ENCODE measurements at places on chromosomes 6 and 20.

- DNase-seq = no peak
Observed at GRCh38 chr20:4329232-4329631, 313.9 kb upstream of the RNF24 start.

GRCh38 chr6:161268531-161269210, 5.2 kb downstream of the AGPAT4 start:
- no peak for DNase-seq

GRCh38 chr6:108598305-108598863, 37.7 kb downstream of the FOXO3 start:
- no peak for DNase-seq

- DNase-seq = no peak
Observed at GRCh38 chr6:90233994-90234393, 62.6 kb downstream of the BACH2 start.

DNA sequence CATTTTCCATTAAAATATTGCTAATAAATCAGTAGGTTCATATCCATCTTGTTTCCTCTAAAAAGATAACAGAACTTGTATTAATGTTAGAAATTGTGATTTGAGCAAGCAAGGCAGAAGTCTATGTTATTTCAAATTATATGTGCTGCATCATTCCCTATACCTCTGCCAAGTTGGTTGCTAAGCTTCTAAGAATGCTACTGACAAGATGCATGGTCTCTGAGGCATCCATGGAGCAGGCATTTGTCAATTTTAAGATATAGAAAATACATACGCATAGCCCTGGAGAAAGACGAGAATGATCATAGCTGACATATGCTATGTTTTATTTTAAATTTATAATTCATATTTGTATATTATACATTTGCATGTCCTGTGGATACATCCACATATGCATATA, 168.3 kb upstream of the THEMIS start:
- no peak for DNase-seq

GRCh38 chr6:139500977-139501376, 126.5 kb upstream of the CITED2 start:
- no peak for DNase-seq

GRCh38 chr6:110415086-110415916, at the start of gene DDO:
Gene DDO, minus strand, starts transcription at chr6:110415575. Its CDS starts 2,113 bp downstream, at chr6:110413462.
- peak; percentile 90 for DNase-seq

GRCh38 chr6:80467408-80467807, 360.9 kb downstream of the BCKDHB start:
- DNase-seq = no peak

GRCh38 chr6:136956590-136957544, 34.8 kb downstream of the SLC35D3 start:
- DNase-seq = no peak

DNA sequence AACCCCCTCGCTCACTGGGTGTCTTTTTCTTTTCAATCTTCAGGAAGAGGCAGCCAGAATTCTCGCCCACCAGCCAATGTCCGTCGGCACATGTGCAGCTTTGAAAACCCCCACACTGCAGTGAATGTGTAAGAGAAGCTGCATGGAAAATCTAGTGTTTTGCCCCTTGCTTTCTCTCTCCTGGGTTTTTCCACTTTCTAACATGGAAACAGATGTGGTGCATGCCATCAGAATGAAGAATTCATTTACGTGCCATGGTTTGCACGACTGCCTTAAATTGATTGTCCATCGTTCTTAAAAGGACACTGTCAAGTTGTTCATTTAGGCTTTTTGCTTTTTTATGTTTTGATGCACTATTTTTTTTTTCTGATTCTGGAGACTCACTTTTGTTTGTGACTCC, 117.1 kb upstream of the RAB32 start:
- no peak for DNase-seq

GRCh38 chr6:19477563-19477962, 359.6 kb upstream of the ID4 start:
- no peak for DNase-seq

DNA sequence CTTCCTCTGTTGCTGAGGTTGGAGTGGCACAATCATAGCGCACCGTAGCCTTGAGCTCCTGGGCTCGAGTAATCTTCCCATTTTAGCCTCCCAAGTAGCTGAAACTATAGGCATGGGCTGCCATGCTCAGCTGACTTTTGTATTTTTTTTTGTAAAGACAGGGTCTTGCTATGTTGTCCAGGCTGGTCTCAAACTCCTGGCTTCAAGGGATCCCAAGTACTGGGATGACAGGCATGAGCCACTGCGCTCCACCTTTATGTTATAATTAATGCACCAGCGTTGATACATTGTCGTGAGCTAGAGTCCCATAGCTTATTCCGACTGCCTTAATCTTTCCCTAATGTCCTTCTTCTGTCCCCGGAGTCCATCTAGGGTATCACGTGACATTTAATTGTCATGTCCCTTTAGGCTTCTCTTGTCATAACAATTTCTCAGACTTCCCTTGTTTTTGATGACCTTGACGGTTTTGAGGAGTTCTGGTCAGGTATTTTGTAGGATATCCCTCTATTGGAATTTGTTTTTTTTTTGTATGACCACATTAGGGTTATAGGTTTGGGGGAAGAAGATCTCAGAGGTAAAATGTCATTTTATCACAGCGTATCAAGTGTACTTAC, 63.9 kb downstream of the CEBPB start:
- DNase-seq = no peak

DNA sequence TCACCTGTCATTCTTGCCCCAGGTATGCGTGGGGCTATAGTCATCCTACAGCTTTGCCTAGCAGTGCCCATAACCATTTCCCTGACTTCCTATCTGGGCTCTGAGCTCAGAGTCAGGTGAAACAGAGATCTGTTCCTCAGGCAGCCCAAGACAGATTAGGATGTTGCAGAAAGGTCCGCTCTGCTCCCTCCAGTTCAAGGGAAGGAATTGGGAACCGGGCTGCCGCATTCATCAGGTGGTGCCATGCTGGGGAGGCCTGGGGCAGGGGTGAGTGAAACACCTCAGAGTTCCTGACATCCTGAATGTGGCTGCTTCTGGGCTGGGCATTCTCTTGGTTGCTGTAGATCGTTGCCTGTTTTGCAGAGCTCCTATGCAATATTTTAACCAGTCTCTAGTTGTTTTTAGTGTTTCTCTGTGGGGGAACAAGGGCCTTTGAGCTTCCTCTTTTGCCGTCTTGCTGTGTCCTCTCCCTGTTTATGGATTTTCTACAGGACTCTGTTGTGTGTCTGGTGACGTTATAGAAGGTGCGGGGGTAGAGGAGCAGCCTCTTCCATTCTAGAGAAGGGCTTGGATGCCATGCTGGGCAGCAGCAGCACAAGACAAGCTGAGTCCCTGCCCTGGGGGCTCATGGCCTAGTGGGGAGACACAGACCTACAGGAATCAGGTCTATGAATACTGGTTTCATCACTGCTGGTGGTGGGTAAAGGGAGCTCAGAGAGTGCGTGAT, 9.2 kb downstream of the ENTPD6 start:
- no peak for DNase-seq

GRCh38 chr6:138815797-138816528, 20.1 kb downstream of the ECT2L start:
- peak; percentile 40 for DNase-seq

DNA sequence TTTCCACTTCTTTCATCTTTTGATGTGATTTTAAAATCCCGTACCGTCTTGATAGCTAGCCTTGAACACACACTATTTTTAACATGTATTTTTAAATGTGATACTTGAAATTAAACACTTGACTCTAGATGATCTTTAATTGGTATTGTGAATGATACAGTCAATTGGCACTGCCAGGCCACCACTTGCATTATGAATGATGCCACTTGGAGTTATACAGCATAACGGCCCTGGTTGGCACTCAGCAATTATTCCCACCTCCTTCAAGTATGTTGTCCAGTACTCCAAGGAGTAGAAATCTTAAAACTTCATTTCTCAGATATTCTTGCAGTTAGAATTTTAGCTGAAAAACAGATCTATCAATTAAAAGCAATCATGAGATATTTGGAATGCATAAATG, 62.9 kb downstream of the TENT5A start:
- DNase-seq = no peak

- no peak for DNase-seq
Observed at GRCh38 chr6:108294297-108294726, 542 bp upstream of the AFG1L start.

DNA sequence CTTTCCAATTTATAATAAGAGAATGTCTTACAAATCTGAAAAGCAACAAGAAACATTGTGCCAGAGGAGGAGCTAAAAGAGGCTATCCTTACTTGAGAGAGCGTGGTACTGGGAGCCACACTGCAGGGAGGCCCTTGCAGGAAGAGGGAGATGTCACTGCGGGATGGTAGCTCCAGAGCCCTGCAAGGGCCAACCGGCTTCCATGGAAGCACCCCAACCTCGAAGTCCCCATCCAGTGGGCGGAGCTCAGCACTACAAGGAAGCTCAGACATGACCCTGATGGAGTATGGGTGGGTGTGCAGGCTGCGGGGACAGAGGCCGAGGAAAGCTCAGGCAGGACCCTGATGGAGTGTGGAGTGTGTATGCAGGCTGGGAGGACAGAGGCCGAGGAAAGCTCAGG, 57.8 kb upstream of the RPS6KA2 start:
- DNase-seq = no peak

GRCh38 chr20:41693136-41693979, 75.2 kb upstream of the CHD6 start:
- peak; percentile 91 for DNase-seq

DNA sequence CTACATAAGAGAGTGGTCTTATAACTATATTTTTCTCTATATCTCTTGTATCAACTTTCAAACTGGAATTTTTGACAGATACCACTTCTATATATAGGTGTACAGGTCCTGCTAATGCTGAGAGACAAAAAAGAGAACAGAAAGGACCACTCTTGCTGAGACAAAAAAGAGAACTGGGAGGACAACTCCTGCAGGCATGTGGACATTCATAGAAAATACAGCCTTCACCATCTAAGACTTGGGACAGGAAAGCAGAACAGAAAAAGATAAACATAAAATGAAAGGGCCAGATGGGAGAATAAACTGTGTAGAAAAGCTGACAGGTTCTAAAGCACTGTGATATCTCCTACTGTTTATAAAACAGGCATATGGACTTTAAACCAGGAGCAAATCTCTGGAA, 541.0 kb upstream of the ADGRB3 start:
- DNase-seq = no peak

- DNase-seq = no peak
Observed at GRCh38 chr20:17645546-17646208, 36.4 kb downstream of the RRBP1 start.

DNA sequence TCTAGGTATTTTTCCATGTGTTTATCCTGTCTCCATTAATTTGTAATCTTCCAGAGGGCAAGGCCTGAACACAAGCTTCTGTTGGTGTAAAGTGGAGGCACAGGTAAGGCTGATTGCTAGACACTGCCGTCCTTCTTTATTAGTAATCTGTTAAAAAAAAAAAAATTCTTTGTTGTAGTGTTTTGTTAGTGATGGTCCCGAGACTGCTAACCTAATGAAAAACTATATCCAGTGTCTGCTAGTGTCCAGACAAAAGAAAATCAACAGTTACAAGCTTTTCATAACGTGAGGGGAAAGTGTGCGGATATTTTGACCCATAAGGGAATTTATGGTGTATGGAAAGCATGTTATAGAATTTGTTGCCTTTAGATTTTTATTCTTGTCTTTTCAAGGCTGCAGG, 4.2 kb upstream of the HIVEP1 start:
- no peak for DNase-seq

- no peak for DNase-seq
Observed at GRCh38 chr6:163951326-163951725, 536.8 kb downstream of the QKI start.

- no peak for DNase-seq
Observed at GRCh38 chr6:40477246-40478126, 109.7 kb downstream of the LRFN2 start.

DNA sequence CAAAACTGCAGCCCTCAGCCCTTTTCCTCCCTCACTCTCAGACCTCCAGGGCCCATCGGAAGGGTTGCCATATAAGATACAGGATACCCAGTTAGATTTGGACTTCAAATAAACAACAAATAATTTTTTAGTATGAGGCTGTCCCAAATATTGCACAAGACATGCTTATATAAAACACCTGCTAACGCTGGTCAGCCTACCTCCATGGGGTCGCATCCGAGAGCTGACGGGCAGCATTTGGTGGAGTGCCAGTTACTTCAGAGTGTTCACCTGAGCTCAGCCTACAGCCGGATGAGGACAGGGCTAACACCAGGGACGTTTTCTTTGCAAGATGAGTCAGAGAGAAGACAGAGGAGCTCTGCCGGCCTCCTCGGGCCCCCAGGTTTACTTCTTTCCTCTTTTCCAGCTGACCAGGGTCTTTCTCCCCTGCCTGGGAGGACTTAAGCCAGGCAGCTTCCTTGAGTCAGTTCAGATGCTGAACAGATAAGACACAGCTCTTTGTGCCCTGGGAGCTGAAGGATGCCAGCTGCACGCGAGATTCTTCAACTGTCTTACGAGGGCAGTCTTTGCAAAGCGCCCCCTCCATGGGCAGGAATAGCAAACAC, 141.2 kb upstream of the KCNG1 start:
- DNase-seq = no peak

DNA sequence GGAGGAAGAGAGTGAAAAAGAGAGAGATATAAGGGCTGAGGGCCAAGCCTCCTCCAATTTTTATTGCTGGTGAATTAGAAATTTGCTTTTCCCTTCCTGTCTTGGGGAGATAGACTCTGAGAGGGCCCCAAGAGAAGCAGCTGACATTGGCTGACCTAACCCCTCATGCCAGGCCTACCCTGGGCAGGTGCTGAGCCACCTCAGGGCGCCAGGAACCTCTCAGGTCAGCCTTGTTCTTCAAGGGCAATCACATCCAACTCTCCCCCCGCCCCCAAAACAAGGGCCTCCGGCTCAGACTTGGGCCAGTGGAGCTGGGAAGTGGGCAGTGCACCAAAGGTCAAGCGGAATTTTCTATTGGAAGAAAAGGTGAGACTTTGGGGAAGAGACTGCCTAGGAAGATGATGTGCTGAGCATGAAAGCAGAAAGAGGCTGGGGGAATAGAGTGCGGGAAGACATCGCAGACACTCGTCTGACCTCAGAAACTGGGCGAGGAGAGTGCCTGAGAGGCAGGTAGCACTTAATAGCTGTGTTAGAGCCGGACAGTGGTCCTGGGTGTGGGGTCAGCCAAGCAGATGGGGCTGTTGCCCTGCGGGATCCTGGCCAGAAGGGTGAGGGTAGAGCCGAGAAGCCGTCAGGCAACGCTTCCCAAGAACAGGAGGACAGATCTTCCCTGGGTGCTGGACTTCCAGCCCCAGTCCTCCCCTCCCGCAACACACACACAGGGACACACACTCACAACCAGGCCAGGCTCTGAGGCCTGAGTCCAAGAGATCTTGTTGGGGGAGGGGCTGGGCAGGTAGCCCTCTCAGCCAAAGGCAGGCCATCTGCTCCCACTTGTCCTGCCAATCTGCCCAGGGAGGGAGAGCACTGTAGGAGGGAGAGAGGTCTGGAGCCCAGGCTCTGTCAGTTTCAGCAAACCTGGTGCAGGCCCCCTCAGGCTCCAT, 3.7 kb upstream of the FASTKD5 start:
- DNase-seq = no peak

DNA sequence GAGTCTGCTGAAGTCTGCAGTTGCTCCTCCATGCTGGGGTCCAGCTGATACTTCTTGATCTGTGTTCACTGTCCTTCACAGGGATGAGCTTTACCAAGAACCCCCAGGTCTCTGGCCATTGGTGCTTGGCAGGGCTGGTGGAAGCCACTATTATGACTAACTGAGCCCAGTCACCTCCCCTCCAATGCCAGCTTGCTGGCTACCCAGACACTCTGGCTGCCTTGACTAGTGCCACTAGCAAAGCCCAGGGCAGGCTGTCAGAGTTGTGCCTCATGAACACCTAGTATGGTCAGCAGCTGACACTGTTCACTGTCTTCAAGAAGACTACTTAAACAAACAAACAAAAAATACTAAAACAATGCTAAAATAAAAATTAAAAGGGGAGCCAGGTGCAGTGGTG, 8.8 kb downstream of the ASIP start:
- no peak for DNase-seq
